ENCODE measurements at places on chromosomes 16 and 17.

- DNase-seq = no peak
Measured at GRCh38 chr16:19366391-19366790, 51.3 kb upstream of the TMC5 start.

GRCh38 chr17:33779234-33779591, 475.9 kb upstream of the CCL2 start:
- DNase-seq = no peak

GRCh38 chr17:15083225-15083624, 181.9 kb downstream of the PMP22 start:
- no peak for DNase-seq

DNA sequence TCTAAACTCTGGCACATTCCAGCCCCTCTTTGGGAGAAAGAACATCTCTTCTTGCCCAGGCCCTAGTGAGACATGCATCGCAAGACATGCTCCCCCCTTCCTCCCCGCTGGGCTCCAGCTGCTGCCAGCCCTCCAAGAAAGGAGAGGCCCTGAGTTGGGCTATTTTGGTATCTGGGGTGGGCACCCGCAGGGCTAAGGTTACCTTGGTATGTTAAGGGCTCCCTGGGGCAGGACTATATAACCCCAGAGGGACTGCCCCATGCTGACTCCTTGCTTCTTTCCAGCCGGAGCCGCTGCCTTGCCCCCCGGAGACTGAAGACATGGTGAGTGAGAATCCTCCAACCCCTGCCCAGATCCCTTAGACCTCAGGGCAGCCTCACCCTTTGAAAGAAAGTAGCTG, at the start of gene MYL11:
Gene MYL11 (plus strand): TSS at position 265 of the 400 bp plus-strand sequence. CDS start 56 bp downstream, at position 321.
- no peak for DNase-seq

DNA sequence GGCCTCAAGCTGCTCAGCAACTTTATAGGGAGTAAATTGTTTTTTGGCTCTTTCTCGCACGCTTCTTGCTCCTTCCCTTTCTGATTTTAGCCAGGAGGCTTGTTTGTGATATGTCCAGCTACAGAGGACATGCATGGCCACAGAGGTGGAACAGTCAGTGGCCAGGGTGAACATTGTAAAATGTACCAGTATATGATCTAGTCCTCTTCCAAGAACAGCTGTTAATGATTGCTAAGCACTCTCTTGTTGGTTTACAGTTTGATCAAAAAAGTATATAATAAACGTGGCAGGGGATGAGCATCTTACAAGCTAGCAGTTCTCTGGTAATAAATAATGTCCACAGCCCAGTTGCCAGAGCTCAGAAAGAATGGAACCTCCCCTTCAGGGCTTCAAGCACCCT, 461.7 kb upstream of the DYNLRB2 start:
- DNase-seq = no peak

- no peak for DNase-seq
Measured at GRCh38 chr16:89052890-89053724, 40.5 kb upstream of the ACSF3 start.

- DNase-seq = no peak
Measured at GRCh38 chr16:1174477-1175357, 21.8 kb downstream of the CACNA1H start.

GRCh38 chr16:2817340-2818271, 569 bp downstream of the PRSS21 start:
- no peak for DNase-seq

- no peak for DNase-seq
Measured at GRCh38 chr16:15829460-15829859, 27.4 kb downstream of the MYH11 start.

GRCh38 chr16:59743504-59743903, 1009.4 kb upstream of the GOT2 start:
- DNase-seq = no peak

GRCh38 chr16:25823891-25824290, 132.1 kb downstream of the HS3ST4 start:
- no peak for DNase-seq

GRCh38 chr17:36506831-36507230, 20.4 kb downstream of the ZNHIT3 start:
- no peak for DNase-seq

- no peak for DNase-seq
Measured at GRCh38 chr16:71337631-71338030, 20.9 kb upstream of the CALB2 start.

DNA sequence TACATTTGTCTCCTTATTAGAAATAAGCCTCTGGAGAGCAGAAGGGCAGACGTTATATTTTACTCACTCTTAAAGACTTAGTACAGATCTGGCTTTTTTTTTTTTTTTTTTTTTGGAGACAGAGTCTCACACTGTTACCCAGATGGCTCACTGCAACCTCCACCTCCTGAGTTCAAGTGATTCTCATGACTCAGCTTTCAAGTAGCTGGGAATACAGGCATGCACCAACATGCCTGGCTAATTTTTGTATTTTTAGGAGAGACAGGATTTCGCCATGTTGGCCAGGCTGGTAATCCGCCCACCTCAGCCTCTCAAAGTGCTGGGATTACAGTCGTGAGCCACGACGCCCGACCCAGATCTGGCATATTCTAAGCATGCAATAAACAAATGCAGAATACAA, 36.4 kb upstream of the TMEM97 start:
- no peak for DNase-seq

- DNase-seq = no peak
Measured at GRCh38 chr17:77163001-77163400, 22.2 kb downstream of the SEC14L1 start.

DNA sequence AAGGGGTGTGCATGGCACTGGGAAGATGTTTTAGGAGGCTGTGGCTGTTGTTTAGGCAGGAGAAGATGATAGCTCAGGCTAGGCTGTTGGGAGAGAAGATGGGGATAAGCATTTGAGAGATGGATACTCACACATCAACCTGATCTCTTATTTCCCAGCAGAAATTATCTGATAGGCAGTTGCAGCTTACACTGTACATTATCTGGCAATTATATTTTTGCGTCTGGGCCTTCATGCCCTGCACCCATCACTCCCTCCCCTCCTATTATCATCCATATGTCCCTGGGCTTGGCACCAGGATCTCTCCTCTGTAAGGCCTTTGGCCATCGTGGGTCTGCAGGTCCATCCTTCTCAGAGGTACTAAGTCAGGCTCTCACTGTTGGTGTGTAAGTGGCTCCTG, 401.0 kb upstream of the EEF2KMT start:
- no peak for DNase-seq

DNA sequence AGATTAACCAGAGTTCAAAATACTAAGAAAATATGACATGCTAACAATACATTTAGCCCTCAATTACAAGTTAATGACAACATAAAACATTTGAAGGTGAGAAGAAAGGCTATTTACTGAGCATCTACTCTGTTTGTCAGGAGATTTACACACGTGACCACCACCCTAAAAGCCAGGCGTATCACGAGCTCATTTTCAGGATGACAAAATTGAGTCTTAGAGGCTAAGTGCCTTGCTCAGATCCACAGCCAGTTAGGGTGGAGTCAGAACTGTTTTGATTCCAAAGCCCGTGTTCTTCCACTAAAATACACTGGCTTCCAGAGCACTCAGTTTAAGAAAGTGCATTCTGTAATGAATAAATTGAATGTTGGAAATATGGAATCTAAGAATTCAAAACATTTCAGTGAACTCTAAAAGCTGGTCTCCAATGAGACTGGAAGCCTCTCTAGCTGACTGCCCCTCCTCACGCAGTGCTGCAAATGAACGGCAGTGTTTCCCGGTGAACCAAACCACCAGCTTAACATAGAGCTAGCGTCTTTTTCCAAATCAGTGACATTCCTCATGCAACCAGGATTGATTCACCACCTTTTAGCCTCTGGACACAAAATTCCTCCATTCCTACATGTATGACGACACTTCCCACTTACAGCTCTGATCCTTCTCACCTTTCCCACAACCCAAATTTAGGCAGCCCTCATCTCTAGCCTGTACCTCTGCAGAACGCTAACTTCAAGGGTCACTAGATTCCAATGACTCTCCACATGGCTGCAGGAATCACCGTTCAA, 5.9 kb downstream of the ZDHHC7 start:
- no peak for DNase-seq

GRCh38 chr16:12111223-12111622, 134.7 kb downstream of the SNX29 start:
- no peak for DNase-seq

- no peak for DNase-seq
Measured at GRCh38 chr16:22971346-22971924, 157.5 kb downstream of the HS3ST2 start.

GRCh38 chr16:87713451-87714229, 52.1 kb downstream of the KLHDC4 start:
- DNase-seq = peak; percentile 14

- DNase-seq = no peak
Measured at GRCh38 chr16:28548306-28548802, 5.4 kb upstream of the SGF29 start.

DNA sequence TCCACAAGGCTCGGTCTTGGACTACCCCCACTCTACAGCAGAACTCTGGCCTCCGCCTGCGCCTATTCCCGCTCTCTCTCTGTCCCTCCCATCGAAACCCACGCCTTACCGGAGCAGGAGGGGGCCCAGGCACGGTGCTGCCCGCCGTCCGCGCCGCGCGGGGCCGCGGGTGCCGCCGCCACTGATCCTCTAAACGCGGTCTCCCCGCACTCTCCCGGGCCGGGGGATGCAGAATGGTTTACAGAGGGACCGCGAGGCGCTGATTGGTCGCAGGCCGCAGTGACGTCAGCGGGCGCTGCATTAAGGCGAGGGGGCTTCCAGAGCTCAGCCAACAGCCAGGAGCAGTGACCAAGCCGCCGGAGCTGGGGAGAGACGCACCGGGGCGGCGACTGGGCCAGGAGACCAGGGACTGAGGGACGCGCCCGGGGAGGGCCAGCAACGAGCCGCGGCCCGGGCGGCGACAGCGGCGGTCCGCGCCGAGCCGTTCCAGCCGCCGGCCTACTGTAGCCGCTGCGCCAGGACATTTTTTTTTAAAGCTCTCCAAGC, 747 bp upstream of the LHX1 start:
- no peak for DNase-seq
